T-helper 2 cell (primary cell): ENCODE measurements at places on chromosomes 2 and 18.

DNA sequence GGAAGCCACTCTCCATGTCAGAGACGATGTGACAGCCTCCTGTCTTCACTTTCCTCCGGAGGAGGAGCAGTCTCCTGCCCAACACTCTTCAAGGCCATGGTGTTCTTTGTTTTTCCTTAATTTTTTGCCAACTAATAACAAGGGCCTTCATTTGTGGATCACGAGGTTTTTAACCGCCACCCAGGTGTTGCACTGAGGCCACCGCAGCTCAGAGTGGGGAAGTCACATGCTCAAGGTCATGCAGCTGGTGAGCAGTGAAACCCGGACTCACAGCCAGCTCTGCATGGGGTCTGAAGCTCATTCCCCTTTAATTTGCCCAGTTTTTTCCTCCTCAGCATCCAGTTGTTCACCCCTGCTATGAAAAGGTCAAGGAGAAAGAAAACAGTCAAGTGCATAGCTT lies 19.6 kb downstream of the ENOSF1 start:
- DNase-seq, result no peak

GRCh38 chr2:32182667-32183066 lies 17.0 kb downstream of the SLC30A6 start:
- DNase-seq, result no peak

DNA sequence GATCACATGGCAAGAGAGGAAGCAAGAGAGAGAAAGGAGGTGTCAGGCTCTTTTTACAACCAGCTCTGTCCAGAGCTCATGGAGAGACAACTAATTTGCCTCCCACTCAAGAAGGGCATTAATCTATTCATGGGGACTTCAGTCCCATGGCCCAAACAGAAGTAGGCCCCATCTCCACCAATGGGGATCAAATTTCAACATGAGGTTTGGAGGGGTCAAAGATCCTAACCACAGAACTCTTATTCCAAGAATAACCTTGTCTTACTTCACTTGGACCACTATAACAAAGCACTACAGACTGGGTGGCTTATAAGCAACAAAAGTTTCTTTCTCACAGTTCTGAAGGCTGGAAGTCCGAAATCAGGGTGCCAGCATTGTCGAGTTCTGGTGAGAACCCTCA lies 31.8 kb downstream of the GRB14 start:
- DNase-seq, result no peak

- DNase-seq, result no peak
Observed at GRCh38 chr18:49563701-49564517, 2.1 kb downstream of the LIPG start.

DNA sequence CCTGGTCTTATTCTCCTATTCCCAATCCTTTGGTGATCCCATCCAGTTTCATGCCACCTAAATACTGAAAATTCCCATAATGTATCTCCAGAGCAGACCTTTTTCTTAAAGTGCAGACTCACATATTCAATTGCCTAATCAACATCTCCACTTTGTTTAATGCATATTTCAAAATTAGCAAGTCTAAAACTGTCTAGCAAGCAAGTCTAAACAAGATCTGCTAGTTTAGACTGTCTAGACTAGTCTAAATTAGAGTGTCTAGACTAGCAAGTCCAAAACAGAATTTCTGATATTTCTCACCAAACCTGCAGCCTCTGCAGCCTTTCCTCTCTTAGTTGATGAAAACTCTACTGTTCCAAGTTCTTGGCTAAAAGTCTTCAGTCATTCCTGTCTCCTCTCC lies 44.6 kb downstream of the THUMPD2 start:
- no peak for DNase-seq

GRCh38 chr2:10392951-10393639 lies 55.0 kb downstream of the ODC1 start:
- no peak for DNase-seq

GRCh38 chr2:132721938-132722337 lies 51.9 kb upstream of the LYPD1 start:
- no peak for DNase-seq

DNA sequence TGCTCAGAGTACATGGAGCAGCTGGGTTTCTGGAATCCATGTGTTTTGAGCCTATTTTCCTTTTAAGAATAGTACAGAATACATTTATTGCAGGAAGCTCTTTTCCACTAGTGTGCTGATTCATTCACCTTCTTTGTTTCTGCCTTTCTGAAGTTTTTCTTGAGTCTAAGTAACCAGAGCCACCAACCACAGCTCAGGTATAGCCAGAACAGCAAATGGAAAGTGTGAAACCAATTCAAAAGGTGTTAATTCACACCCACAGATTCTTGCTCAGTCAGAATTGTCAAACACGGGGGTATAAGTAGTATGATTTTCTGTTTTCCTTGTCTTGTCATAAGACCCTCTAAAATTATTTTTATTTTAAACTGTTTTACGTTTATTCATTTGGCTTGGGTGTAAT lies 75.9 kb upstream of the DYNAP start:
- no peak for DNase-seq

- DNase-seq, result no peak
Observed at GRCh38 chr18:64334748-64335147, 185.9 kb upstream of the LINC00305 start.

DNA sequence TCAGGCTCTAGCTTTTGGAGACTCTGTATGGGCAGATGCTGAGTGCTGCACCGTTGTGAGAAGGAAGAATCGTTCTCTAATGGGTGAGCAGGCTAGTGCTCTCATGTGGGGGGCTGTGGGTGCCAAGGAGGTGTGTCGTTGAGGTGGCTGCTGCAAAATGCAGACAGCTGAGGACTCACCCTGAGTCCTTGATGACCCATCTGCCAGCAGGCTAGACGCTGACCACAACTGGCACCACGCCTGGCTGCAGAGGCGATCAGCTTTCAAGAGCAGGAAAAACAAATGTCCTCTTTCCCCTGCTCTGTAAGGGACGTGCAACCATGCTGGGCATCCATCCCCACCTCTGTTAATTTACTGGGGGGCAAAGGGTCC lies 48.2 kb downstream of the HAUS1 start:
- no peak for DNase-seq

GRCh38 chr18:28287146-28287545 lies 110.2 kb upstream of the CDH2 start:
- DNase-seq, result no peak
